Fibroblast of upper back skin (primary cell): ENCODE measurements at places on chromosomes 1 and 21.

DNA sequence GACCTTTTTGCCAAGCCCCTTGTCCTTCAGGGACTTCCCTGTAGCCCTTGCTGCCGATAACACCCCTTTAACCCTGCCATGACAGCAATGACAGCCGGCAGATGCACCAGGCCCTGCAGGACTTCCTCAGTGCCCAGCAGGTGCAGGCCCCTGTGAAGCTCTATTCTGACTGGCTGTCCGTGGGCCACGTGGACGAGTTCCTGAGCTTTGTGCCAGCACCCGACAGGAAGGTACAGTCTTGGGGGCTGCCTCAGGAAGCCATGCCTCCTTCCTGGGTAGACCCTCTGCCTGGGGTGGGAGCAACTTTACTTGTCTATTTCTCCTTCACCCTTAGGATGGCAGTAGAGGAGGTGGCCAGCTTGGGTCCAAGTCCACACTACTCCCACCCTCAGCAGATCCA lies 16.1 kb upstream of the PADI6 start:
- no peak for DNase-seq

- no peak for DNase-seq
Measured at GRCh38 chr1:7684132-7684531, 87.0 kb upstream of the VAMP3 start.

GRCh38 chr1:182394055-182394775 lies 2.6 kb upstream of the GLUL start:
- DNase-seq = no peak

GRCh38 chr1:34460193-34460592 lies 283.5 kb downstream of the C1orf94 start:
- DNase-seq = peak; percentile 6

DNA sequence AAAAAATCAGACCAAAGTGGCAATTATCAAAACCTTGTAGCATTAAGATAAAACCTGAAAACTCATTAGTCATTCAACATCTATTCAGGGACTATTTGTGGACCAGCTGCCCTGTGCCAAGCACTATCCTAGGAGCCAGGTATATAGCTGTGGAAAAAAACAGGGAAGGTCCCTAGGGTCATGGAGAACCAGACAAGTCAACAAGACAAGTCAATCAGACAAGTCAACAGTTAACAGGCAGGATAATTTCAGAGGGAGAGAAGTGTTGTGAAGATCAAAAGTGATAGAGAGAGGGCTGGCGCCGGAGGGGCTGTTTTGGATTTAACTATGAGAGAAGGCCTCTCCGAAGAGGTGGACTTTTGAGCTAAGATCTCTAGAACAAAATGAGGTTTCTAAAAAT lies 3.3 kb upstream of the ATP1A4 start:
- no peak for DNase-seq

DNA sequence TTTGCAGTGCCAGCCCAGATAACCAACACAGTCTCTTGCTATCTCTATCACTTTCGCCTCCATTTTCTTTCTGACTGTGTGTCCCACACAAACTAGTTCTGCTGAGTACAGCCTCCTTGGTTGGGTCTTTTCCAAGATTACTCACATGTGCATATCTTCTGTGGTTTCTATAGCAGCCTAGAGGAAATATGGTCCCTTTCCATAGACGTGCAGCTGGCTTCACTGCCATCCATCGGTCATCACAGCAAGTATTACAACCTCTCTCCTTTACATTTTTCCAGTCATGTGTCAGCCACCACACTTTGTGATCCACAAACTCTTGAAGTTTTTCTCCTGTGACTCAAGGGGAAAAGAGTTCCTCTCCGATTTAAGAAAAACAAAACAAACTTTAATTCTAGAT lies 893.4 kb upstream of the ADGRL4 start:
- DNase-seq = peak; percentile 99

DNA sequence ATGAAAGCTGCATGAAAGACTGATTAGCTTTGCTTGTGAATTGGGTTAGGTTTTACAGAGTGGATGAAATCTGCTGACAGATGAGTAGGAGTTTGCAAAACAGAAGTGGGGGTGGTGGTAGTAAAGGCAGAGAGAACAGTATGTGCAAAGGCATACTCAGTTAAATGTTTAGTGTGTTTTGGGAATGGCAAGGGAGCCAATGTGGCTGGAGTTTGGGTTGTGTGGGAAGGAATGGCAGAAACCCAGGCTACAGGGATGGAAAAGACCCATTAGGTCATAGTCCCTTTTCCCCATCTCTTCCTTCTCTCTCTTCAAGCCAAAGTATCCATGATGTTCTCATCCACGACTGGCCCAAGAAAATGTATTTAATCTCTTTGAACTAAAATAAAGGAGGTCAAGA lies 362.2 kb upstream of the LYPLAL1 start:
- DNase-seq = no peak

DNA sequence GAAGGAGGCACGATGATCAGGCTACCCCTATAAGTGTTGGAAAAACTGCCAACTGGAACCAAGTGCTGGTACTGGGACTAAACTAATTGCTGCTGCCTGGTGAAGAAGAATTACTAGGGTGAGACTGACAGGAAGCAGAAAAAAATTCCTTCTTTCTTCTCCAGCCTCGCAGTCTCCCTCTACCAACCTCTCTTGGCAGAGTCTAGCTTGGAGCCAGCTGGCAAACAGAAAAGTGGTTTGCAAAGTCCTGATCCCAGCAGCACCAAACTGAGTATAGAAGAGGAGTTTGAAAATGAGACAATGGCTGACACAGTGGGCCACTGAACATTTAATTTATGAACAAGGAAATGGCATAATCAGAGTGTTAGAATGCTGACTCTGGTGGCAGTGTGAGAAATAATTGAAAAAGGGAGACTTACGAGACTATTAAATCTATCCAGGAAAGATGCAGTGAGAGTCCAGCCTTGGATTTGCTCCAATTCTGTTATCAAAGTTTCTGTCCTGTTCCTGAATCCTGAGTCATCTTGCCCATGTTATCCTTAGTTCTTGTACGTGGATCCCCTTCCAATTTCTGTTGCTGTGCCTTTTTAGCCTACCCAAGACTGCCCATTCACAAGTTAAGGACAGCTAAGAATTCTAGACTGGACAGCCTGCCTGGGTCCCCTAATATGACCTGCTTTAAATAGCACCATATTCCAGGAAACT lies 23.7 kb upstream of the DISP1 start:
- no peak for DNase-seq

GRCh38 chr1:44584167-44584566 lies 90.1 kb downstream of the TMEM53 start:
- DNase-seq = no peak

DNA sequence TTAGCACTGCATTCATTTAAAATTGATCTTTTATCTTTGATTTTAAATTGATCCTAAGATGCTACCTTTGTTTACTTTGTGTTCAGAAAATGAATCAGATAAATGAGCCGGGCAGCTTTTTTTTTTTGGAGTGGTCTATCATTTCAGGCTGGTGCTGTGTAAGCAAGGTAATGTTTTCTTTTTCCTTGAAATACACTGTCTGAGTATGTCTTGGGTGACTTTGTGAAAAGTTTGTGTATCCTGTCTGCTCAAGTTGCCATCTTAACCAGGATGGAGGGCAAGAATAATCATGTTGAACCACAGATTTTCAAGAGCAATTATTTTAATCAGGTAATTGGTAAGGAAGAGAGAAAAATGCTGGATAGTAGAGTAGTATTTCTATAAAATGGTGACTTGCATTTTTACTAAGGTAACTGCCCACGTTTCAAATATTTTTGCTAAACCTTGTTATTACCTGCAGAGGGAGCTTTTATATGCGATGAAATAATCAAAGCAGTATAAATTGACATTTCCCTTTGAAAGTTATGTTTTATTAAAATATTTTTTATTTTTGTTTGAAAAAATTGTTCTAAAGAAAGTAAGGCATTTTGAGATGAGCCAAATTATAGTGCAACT lies 11.1 kb downstream of the ADGRL2 start:
- DNase-seq = no peak

DNA sequence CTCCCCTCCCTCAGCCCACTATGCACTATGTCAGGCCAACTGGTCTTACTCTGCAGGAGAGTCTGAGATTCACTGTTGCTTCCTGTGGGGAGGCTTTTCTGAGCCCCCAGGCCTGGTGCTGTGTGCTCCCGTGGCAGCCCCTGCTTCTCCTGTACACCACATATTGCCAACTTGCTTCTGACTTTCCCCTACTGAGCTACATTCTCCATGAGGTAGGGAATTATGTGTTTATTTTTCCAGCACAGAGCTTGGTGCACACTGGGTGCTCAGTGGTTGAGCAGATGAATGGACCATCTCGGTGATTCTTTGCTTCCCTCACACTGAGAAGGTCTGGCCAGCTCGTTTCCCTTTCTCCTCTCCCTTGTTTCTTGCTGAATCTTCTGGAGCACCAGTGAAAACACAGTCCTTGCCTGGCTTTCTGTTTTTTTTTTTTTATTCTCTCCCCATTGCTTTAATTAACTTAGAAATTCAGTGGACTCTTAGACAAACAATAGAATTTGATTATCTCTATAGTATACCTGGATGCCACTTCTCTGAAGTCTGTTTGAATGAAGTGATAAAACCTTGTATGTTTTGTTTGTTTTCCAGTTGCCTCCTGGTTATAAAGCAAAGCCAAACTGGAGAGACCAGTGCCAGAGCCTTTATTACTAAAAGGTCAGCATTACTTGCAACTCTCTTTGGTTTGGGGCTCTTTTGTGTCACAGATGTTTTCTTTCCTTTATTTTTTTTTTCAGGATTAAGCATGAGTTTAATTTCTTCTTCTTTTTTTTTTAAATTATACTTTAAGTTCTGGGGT lies 50.3 kb upstream of the CNIH3 start:
- no peak for DNase-seq

DNA sequence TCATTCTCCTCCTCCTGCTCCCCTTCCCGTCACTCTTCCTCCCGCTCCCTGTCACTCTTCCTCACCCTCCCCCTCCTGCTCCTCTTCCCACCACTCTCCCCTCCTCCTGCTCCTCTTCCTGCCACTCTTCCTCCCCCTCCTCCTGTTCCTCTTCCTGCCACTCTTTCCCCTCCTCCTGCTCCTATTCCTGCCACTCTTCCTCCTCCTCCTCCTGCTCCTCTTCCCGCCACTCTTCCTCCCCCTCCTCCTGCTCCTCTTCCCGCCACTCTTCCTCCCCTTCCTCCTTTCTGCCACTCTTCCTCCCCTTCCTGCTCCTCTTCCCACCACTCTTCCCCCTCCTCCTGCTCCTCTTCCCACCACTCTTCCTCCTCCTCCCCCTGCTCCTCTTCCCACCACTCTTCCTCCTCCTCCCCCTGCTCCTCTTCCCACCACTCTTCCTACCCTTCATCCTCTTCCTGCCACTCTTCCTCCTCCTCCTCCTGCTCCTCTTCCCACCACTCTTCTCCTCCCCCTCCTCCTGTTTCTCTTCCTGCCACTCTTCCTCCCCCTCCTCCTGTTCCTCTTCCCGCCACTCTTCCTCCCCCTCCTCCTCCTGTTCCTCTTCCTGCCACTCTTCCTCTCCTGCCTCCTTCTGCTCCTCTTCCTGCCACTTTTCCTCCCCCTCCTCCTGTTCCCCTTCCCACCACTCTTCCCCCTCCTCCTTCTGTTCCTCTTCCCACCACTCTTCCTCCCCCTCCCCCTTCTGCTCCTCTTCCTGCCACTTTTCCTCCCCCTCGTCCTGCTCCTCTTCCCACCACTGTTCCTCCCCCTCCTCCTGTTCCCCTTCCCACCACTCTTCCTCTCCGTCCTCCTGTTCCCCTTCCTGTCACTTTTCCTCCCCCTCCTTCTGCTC lies 28.7 kb upstream of the ARTN start:
- no peak for DNase-seq

- no peak for DNase-seq
Measured at GRCh38 chr1:228652116-228652515, 83.2 kb upstream of the RHOU start.

DNA sequence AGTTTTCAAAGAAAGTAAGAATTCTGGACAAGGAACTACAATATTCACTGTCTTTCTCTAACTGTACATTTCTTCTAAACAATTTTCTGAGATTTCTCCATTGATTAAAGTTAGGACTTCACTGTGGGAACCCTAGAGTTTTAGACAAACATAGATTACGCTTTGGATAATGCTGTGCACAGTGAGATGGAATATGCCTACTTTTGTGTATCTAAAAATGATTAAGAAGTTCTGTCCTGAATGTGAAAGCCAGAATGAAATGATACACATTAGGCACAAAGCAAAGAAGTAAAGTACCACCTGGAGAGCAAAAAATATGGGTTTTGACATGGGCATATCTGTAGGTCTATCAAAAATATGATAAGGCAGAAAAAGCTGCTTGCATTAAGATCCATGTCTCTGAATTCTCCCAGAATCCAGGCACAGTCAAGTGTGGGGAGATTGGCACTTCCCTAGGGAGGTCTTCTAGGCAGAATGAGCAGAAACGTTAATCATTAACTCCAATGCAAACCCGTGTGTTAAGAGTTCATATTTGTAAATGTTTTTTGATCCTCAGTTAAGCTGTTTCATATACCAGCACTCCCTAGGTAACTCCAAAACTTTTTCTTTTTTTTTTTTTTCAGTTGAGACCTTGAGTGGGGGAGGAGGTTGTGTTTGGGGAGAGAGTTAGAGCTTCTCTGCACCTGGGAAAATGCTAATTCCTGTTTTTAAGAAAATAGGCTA lies 467.1 kb downstream of the LMO4 start:
- DNase-seq = no peak

GRCh38 chr1:28365864-28366263 lies 3.7 kb upstream of the PHACTR4 start:
- DNase-seq = no peak

DNA sequence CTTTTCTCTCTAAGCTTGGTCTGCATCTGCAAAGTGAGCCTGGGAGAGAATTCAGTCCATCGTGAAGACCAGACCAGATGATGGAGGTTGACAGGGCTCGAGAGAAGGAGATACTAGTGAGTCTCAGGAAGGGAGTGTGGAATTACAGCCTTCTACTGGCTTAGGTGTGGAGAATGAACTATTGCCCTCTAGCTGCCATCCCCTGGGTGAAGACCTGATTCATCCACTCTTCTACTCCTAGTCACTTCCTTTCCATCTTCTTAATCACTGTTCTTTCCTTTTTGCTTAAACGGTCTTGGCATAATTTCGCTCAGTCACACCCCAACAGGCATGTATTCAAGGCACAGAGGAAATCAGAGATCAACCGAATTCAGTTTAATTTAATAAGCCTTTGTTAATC lies 34.0 kb upstream of the HSD17B7 start:
- DNase-seq = no peak

- DNase-seq = peak; percentile 8
Measured at GRCh38 chr1:117346206-117346928, 20.9 kb upstream of the MAN1A2 start.

GRCh38 chr1:157992833-157993146 lies 655 bp upstream of the KIRREL1 start:
- DNase-seq = no peak

GRCh38 chr1:116537040-116537831 lies 33.6 kb downstream of the CD58 start:
- peak; percentile 9 for DNase-seq

GRCh38 chr1:108862017-108862610 lies 5.2 kb upstream of the AKNAD1 start:
- DNase-seq = no peak

DNA sequence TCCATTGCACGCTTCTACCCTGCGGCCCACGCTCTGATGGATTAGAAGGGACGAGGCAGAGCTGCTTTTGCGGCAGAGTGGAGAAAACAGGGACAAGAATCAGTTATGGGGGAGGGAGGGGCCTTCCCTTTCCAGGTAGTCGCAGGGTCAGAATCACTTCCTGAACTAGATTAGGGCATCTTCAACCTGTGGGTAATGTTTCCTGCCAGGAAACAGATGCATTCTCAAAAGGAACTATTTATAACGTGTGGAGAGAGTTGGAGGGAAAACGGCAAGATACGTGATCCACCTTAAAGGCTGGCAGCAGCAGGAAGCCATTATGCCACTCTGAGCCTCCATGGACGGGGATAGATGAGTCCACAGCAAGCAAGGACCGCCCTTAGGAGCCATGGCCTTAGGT lies 59.9 kb upstream of the CNTN2 start:
- DNase-seq = no peak

GRCh38 chr21:38984568-38984967 lies 178.8 kb downstream of the ETS2 start:
- DNase-seq = peak; percentile 55
